ENCODE measurements at places on chromosomes 1 and 21.

DNA sequence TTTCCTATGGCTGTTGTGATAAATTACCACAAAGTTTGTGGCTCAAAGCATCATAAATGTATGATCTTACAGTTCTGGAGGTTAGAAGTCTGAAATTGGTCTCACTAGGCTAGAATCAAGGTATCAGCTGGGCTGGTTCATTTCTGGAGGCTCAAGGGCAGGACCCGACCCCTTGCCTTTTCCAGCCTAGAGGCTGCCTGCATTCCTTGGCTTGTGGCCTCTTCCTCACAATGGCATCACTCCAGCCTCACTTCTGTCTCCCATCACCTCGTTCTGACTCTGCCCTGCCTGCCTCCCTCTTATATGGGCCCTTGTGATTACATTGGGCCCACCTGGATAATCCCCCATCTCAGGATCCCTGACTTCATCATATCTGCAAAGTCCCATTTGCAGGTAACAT, 8.0 kb downstream of the COQ8A start:
- DNase-seq, result no peak

- no peak for DNase-seq
Observed at GRCh38 chr1:197638316-197638715, 137.0 kb downstream of the DENND1B start.

DNA sequence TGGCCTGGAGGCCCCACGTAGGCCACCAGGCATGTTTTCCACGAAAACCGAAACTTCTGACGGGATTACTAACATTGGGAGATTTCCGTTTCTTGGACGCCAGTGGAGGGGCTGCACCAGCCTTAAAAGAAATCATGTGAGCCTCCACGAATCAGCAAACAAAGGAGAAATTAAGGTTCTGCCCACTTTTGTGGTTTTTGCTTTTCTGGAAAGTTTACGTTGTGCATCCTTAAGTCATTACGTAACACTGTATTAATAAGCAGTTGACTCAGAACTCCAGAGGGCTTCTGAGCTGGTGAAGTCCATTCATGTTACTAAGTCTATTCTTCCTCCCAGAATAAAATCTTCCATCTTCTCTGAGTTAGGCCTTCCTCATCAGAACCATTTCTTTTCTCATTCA, 168.5 kb downstream of the PSMG1 start:
- no peak for DNase-seq

DNA sequence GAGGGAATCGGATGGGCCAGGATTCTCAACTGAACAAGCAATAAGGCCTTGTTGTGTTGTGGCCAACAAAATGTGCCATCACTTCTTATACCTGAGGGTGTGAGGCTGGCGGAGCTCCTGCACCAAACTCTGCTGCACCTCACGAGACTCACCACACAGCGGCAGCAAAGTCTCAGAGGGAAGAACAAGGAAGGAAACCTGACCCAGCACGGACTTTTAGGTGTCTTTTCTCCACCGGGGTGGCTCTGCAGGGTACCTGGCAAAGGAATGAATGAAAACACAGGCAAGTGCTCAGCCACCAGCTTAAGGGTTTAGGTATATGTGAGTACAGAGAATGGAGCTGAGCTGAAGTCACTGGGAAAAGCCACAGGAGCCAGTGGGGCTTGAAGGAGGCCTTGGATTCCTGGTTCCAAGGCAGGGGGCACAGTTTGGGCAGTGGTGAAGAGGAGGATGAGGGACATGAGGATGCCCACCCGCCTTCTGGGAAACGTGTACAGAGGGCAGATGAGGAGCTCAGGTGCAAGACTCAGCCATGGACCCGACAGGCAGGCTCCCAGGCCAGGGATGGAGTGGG, 31.1 kb upstream of the HSD3B1 start:
- no peak for DNase-seq

DNA sequence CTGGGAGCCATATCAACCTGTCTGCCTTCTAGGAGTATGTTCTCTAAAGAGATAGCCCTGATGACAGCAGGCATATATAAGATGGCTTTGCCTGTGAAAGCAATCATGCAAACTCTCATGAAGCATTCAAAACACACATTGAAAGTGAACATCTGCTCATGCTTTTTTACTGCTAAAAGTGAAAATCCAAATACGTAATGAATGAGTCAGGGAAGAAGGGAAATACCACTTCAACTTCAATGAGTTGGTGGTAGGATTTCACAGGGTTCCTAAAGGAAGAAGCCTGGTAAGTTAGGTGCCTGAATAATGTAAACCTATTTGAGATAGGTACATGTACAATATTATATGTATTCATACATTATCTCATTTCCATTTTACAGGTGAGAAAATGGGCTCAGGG, 50.5 kb upstream of the SLFNL1 start:
- no peak for DNase-seq

- no peak for DNase-seq
Observed at GRCh38 chr21:34702341-34703170, 33.8 kb downstream of the CLIC6 start.

- DNase-seq, result no peak
Observed at GRCh38 chr1:205811660-205812059, 1.3 kb downstream of the SLC41A1 start.

GRCh38 chr1:40802078-40802741, 18.6 kb downstream of the KCNQ4 start:
- peak; percentile 75 for DNase-seq

- no peak for DNase-seq
Observed at GRCh38 chr1:54275349-54275748, 75.4 kb downstream of the MRPL37 start.

DNA sequence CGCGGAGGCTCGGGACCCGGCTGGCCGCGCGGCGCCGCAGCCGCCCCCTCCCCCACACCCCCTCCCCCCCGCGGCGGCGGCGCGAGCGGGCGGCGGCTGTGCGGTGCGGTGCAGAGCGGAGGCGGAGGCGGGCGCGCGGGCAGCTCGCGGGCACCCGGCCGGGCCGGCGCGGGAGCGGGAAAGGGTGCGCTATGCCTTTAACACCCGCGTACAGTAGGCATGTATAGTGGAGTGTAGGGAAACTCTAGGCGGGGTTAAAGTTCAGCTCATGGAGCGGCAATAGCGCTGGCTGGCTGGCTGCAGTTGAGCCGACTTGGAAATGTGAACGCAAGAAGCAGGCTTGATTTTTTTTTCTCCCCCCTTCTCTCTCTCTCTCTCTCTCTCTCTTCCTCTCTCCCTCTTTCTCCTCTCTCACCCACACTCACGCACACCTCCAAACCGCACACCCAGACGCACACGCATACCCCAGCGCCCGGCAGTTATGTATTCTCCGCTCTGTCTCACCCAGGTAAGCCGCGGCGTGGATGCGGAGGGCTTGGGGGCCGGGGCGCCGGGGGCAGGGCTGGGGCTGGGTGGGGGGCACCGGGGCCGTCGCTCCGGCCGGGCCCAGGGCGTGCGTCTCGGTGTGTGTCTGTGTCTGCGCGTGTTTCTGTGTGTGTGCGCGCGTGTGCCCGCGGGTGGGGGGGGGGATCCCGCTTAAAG, at the start of gene NFIA:
Gene NFIA, plus strand, starts transcription at position 251 of the 702 bp plus-strand sequence.
- no peak for DNase-seq

DNA sequence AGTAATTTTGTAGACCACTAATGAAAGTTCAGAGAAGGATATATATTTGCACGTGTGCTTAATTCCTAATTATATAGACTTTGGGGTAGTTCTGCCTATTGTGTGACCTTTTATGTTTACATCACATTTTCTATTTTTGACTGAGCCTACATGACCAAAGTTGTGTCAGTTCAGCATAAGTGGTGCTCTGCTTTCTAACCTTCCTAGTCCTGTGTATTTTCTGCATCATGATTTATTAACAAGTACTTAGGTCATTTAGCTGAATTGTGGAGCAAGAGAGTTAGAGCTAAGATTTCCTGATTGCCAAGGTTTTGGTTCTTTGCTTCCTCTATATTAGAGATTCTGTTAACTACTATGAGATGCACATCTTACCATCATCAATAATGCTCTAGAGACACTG, 176.0 kb downstream of the C1orf21 start:
- DNase-seq, result no peak

- DNase-seq, result no peak
Observed at GRCh38 chr1:162930532-162930931, 69.6 kb upstream of the CCDC190 start.

- DNase-seq, result no peak
Observed at GRCh38 chr21:38671773-38672172, 134.0 kb upstream of the ETS2 start.

DNA sequence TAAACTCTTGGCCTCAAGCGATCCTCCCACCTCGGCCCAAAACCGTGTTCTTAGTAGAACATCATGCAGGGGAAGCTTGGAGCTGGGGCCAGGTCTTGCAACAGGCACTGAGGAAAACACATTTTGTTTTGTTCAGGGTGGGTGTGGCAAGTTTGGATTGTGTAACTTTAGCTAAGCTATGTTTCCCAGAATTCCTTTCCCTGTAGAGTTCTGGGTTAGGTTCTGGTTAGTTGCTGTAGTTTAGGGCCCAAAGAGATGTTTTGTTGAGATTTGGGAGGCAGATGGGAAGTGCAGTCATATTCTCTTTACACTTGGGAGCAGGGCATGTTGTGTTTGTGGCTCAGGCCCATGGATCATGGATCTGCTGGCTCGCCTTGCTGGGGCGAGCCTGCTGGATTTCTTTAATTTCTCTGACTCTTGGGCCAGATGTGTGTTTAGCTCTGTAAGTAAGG, 24.0 kb downstream of the PLA2G5 start:
- no peak for DNase-seq

- no peak for DNase-seq
Observed at GRCh38 chr1:212287261-212287895, 2.2 kb downstream of the PPP2R5A start.

- DNase-seq, result no peak
Observed at GRCh38 chr1:110216844-110217444, 6.8 kb downstream of the KCNC4 start.

DNA sequence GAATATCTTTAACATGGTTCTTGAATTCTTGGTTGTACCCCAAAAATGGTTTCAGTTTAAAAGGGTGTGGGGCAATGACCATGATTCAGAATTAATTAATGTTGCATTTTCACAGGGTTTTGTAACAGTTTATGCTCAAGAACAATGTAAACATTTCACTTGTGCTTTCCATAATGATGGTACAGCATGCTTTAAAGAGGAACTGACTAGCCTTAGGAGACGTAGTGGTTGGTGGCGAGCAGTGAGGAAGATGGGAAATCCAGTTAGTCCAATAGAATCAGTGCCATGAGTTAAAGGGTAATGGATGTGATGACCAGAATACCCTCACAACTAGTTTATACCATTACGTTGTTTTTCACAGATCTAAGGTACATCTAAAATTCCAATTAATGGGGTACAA, 138.0 kb downstream of the HS2ST1 start:
- no peak for DNase-seq

GRCh38 chr1:48026275-48026674, 29.1 kb upstream of the TRABD2B start:
- no peak for DNase-seq

DNA sequence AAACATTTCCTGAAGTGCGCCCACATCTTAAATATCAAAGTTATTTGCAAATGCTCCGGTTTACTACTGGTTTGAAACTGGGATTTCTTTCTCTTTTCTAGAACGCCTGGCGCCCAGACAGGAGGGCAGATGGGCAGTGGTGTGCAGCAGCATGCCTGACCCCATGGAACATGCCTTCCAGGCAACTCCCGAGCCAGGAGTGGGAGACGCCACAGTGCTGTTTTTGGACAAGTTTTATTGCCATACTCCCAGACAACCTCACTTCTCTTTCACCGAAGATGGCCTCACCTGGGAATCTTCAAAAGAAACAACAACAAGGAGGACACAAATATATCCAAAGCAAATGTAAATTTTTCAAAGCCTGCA, 21.5 kb downstream of the UBE2G2 start:
- no peak for DNase-seq

- no peak for DNase-seq
Observed at GRCh38 chr1:8217011-8217711, 100.8 kb upstream of the SLC45A1 start.
